Ureter (tissue), 1 donor: ENCODE measurements at places on chromosomes 12 and 14. TPM values are rescaled to one million over a fixed set of nuclear protein-coding genes. Genes with fewer than 3 reads are reported as not detected.

DNA sequence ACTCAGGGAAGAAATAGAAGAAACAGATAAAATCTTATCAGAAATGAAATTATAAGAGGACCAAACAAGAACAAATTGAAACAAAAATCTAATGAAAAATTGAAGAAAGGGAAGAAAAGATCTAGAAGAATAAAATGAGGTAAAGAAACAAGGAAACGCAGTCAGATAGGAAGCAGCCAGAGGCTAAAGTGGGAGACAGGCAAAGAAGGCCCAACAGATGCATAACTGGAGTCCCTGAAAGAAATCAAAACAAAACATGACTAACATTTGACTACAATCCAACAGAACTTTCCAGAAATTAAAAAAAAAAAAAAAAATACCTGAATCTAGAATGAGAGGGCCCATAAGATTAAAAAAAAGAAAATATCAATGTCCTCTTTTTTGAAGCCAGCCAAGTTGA, 65.6 kb downstream of the AMN start:
- no peak for DNase-seq

GRCh38 chr12:129298921-129299320, 445.6 kb downstream of the GLT1D1 start:
- no peak for DNase-seq

DNA sequence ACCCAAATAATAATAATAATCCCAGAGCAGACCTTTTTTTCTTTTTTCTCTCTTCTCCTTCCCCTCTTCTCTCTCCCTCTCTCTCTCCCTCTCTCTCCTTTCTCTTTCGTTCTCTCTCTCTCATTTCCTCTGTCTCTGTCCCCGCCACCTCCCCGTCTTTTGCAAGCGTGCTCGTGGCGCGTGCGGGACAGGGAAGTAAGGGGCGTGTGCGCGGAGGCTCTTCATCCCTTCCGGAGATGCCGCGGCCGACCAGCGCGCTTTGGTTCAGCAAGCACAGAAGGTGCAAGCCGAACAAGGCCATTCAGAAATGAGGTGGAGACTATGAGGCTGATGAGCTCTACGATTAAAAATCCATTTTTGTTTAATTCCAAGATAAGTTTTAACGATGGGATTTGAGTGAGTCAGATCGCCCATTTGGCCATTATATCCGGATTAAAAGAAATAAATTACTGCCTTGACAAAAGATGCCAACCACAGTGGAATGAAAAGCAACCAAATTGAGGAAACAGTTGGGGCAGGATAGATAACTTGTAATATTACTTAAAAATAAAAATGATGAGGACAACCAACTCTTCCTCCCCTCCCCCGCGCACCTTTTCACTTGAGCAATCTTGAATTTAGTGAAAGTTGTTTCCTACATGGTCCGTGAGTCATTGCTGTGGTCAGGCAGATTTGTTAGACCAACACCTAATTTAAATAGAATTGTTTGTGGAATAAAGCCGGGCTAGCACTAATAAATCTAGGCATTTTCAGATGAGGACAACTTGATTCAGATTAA, 1.2 kb upstream of the AMIGO2 start:
- peak; percentile 69 for DNase-seq

- no peak for DNase-seq
Observed at GRCh38 chr14:69328317-69328716, 68.4 kb downstream of the GALNT16 start.

DNA sequence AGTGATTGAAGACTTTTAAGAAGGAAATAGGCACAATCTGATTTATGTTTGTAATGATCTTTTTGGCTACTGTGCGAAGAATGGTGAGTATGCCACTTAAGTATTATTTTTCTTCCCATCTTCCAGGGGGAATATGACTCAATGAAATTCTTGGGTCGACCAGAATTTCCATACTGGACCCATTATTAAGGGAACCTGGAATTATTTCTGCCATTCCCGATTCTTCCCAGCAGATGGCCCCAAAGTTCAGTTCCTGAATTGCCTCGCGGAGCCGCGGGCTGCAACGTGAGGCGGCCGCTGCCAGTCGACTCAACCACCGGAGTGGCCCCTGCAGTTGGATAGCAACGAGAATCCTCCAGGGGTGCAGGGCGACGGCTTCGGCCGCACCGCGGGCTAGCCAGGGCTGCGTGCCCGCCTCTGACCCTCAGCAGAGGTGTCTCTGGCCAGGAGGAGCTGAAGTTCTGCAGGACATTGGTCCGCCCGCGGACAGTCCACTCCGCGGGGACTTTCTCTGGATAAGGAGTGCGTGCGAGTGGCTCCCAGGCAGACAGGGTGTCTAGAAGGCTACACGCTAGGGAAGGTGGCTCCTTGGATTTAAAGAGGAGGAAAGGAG, 628 bp upstream of the TSHR start:
- DNase-seq = peak; percentile 83

DNA sequence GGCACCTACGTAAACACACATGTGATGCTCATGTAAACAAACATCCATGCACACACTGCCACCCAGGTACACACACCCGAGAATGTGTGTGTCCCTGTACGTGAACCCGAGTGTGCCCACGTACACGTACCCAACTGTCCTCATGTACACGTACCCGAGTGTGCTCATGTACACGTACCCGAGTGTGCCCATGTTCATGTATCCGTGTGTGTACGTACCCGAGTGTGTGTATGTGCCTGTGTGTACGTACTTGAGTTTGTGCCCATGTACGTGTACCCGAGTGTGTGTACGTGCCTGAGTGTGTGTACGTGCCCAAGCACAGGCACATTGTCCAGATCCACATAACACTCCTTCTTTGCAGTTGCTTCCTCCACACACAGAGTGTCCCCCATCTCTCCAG, 45.0 kb downstream of the LRCOL1 start:
- no peak for DNase-seq

- no peak for DNase-seq
Observed at GRCh38 chr12:93180566-93180965, 197.2 kb upstream of the NUDT4 start.

- no peak for DNase-seq
Observed at GRCh38 chr12:42652048-42652447, 62.5 kb upstream of the PRICKLE1 start.

DNA sequence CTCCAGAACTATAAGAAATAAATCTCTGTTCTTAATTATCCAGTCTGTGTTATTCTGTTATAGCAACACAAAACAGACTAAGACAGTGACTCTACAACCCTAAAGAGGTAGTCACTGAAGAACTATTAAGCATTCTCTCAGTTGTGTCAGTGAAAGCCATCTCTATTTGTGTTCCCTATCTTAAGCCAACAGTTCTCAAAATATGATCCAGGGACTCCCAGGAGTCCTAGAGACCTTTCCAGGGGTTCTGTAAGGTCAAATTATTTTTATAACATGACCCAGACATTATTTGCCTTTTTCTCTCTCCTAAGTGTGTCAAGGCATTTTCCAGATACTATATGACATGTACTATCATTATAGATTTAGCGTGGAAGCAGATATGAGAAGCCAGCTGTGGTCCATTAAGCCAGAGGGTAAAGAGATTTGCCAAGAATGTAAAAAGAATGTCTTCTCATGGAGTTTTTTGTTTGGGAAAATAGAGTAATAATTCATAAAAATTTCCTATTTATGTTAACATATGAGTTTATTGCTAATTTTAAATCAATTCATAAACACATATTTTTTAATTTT, 315.8 kb downstream of the RGS6 start:
- no peak for DNase-seq

GRCh38 chr12:108643941-108644810, 10.5 kb upstream of the SELPLG start:
- DNase-seq = no peak

DNA sequence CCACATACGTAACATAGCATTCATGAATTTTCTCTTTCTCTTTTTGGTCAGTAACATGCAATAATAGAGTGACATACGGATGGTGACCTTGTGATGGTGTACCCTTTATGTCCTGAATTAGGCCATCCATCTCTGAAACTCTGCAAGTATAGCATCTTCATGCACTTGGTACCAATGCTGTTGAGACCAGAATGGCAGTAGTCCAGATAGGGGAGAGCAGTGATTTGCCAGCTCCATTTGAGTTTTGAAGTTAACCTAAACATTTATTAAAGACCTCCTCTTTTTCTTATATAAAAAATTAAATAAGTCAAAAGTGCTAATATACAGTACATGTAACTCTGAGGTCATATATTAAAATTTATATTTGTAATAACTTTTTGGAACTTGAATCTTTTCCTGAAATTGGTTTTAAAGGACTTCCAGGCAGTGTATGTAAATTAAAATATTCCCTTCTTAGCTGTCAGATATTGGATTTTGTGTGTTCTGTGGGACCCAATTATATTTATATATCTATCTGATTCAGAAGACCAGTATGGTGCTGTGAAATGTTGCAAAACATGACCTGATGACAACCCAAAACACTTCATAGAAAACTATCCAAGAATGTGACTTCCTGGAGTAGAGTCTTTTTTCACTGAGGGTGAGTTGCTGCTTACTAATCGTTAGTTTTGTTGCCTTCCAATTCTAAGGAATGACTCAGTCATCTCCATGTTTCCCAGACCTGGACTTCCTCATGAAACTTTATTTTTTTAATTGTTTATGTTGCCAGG, 3.5 kb downstream of the ELK3 start:
- no peak for DNase-seq

- DNase-seq = no peak
Observed at GRCh38 chr12:131851741-131852550, 23.8 kb downstream of the MMP17 start.

DNA sequence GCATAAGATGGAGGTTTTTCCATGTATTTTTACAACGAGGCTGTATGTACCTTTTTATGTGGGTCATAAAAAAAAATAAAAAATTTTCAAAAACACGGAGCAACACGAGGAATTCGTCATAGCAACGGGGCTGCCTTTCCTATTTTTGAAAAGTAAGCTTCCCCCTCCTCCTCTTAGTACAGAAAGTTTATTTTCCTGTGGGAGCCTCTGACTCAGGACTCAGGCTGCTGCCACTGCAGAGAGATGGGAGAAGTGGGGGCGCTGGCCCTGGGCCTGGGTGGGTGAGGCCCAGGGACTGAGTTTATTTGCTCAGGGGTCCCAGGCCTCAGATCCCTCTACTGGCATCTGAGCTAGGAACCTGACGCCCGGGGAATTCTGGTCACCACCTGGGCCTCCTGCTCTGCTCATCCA, 10.2 kb upstream of the CMKLR1 start:
- no peak for DNase-seq

- no peak for DNase-seq
Observed at GRCh38 chr12:75560167-75560566, 48.8 kb upstream of the KRR1 start.

GRCh38 chr12:60980558-60980957, 1279.6 kb upstream of the USP15 start:
- DNase-seq = no peak

DNA sequence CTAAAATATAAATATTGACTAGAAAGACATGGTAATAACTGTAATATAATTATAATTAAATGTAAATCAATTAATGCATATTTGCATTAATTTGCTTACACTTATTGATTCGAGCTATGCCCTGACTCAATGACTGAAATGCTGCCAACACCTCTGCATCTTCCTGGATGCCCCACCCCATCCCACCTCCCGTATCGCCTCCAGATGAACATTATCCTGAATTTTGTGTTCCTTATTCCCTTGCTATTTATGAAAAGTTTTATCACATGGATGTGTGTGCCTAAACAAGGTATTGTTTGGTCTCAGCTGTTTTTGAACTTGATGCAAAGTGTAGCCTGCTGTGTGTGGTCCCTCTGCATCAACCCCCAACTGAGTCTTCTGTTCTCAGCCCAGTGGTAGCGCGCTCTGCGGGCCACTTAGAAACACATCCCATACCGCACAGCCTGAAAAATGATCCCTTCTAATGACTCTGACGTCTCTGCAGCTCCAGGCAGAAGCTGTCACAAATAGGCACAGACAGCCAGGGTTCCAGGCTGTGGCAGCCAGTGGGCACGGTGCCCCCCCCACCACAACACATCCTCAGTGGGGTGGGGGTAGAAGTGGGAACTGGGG, 96.5 kb downstream of the PRMT8 start:
- no peak for DNase-seq

GRCh38 chr12:19539836-19540235, 100.5 kb downstream of the AEBP2 start:
- no peak for DNase-seq

DNA sequence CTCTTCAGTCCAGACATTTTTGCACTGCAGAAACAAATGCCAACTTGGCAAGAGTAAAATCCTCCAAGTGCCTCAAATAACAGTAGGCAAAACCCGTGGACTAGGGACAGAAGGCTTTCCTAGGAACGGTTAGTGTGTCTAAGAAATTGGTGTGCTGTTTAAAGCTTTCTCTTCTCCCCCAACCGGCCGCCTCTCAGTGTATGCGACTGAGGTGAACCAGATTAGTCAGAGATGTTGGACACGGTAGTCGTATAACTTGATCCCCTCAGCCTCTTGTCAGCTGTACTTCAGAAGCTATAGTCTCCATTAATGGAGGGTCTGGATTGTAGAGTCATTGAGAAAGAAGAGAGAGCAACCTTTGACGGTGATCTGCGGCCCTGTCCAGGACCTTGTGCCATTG, 21.7 kb downstream of the PPFIBP1 start:
- no peak for DNase-seq

DNA sequence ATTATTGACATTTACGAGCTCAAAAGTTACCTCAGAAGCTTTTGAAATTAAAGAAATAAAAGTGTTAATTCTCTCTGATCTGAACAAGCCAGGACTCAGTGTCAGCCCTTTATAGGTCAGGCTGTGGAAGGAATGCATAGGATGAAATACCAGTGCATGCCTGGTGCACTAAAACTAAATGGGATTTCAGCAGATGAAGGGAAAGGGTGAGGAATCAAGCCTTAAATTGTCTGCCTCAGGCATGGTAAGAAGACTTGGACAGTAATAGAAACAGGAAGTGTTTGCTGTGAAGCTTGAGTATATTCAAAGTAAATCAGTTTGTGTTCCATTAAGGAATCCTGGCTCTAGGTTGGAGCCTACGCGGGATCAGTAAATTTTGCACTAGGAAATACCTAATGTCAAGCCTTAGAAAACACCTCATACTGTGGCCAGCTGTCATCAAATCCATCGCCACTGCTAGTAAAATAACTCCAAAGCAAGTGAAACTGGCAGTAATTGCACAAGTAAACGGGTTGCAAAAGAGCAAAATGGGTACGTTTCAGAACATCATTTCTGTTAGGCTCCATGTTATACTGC, 76.3 kb downstream of the PDE3A start:
- DNase-seq = no peak

Gene A2M
- 688 TPM for total RNA-seq

Gene RAPGEF3
- total RNA-seq = 83.4 TPM

Gene ETV6
- total RNA-seq = 97.4 TPM
